Muscle of leg (tissue), 16 donors: ENCODE measurements at places on chromosomes 3 and 15. TPM values are rescaled to one million over a fixed set of nuclear protein-coding genes. Genes with fewer than 3 reads are reported as not detected.

DNA sequence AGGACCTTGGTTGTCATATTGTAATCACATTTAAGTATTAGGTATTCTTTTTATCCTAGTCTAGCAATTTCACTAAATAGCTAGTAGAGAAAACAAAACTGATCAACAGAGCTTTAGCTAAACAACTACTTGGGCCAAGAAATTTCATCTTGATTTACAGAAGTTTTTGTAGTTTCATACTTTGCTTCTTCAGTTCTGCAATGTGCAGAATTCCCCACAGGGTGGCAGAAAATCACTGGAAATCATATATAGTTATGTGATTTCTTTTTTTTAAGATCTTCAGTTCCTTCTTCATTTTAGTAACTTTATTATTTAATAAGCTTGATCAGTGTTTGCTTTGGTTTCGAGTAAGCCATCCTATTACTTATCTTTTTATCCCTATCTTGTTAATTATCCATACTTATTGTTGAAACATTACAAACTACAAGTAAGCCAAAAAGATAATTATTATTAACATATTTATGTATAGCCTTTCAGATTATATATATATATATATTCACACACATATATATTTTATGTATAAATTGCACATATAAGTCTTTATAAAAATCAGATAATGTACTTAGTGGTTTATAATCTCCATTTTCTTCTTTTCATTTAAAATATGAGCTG lies 2.2 kb upstream of the BNIP2 start:
- peak; percentile 77 for DNase-seq

- no peak for DNase-seq
These were observed 23.5 kb upstream of the HES1 start for GRCh38 chr3:194112120-194113106.

NR2F2 gene
- total RNA-seq = 11.3 TPM

GRCh38 chr3:171564748-171565480 lies 104.7 kb upstream of the TNIK start:
- DNase-seq = no peak

ENTPD3 gene
- 0.44 TPM for total RNA-seq

DNA sequence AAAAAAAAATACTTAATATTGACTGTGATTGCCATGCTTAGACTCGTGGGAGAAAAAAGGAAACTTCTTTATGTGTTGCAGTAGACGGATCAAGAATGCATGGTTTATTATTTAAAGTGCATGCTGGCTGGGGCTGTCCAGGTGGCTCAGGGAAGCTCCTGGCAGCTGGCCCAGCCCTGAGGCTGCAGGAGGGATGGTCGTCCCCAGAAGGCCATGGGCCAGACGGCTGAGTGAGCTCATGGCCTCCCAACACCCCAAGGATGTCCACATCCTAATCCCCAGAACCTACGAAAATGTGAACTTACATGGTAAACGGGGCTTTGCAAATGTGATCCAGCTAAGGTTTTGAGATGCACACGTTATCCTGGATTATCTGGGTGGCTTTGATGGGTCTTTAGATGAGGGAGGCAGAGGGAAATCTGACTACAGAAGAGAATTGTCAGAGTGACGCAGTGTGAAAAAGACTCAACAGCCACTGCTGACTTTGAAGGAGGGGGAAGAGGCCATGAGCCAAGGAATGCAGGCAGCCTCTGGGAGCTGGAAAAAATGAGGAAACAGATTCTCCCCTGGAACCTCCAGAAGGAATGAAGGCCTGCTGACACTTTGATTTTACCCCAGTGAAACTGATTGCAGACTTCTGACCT lies 29.8 kb downstream of the ADAMTS17 start:
- DNase-seq = peak; percentile 94

- DNase-seq = no peak
These were observed 164.3 kb upstream of the VEPH1 start for GRCh38 chr3:157667493-157667892.

GRCh38 chr3:160226026-160226907 lies 1.0 kb downstream of the C3orf80 start:
- peak; percentile 21 for DNase-seq

GRCh38 chr15:100653608-100654007 lies 51.2 kb downstream of the ASB7 start:
- DNase-seq = peak; percentile 48

COPS2 gene
- 70.4 TPM for total RNA-seq

DNA sequence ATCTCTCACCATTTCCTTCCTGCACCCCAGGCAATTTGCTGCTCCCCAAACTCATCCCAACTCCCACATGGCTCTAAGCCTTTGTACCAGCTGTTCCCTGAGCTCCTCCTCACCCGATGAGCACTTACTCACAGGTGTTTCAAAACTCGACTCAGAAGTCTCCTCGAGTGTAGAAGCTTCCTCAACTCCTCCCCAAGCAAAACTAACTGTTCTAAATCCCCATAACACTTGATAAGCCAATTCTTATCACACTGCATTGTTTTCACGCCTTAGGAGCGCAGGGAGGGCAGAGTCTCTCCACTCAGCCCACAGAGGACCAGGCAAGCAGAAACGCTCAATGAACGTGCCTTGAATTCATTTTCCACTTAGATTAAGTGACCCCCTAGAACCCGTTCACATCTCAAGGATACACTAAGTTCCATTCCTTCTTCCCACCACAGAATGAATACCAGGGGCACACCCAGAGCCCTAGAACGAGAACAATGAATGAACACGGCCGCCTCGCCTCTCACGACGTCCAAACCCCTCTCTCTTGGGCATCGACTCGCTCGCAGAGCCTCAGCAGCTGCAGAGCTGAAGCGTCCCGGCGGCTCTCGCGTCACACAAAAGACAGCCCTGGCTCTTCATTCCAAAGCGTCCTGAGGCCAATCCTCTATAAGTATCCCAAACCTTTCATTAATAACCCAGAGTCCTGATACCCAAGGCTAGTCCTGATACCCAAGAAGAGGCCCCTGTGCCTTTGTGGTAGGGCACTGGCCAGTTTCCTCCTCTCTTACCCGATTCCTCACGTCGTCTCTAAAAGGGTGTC lies 1.1 kb downstream of the RAF1 start:
- DNase-seq = peak; percentile 80

DNA sequence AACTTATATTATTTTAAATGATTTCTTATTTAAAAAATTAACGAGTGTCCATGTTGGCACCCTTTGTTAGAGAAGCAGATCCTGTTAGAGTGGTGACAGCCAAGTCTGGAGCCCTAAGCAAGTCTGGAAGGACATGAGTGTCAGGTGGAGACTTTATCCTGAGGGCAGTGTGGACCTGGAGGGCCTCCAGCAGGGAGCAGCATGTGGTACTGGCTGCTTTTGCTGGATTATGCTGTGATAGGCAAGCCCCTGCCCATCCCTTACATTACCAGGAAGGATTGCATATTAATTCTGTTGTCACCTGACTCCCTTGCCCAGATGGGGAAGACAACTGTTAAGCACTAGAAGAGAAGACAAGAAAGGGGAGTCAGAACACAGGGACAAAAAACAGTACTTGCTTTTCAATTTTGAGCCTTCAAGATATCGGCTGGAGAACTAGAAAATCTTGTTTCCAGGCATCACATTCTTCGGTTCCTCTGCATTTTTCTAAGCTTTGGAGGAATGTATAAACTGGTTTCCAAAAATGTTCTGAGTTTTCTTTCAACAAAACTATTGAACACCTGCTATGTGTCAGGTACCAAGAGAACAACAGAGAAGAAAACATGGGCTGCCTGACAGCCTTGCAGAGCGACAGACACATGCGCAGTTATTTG lies 22.7 kb downstream of the ZNF860 start:
- no peak for DNase-seq

GDPGP1 gene
- 2.9 TPM for total RNA-seq

ALG1L2 gene
- total RNA-seq = 0.40 TPM

- no peak for DNase-seq
These were observed 169.1 kb downstream of the GAP43 start for GRCh38 chr3:115792206-115792955.

GRCh38 chr15:84604826-84605553 lies 4.2 kb downstream of the ZSCAN2 start:
- DNase-seq = no peak

SMCO1 gene
- total RNA-seq = 1.6 TPM

DNA sequence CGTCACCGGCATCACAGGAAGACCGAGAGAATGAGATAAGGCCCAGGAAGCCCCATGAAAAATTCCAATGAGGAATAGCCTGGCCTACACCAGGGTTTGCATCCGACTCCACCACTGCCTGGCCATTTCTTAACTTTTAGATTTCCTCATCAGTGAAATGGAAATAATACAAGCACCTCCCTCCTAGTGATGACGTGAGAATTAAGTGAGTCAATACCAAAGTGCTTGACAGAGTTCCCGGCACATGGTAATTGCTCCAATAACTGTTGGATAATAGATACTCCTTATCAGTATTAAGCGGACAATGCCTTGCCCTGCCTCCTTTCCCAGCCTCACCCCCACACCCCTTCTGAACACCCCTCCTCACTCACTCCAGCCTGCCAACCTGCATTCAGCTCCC lies 105.4 kb downstream of the TLE3 start:
- DNase-seq = no peak

DNA sequence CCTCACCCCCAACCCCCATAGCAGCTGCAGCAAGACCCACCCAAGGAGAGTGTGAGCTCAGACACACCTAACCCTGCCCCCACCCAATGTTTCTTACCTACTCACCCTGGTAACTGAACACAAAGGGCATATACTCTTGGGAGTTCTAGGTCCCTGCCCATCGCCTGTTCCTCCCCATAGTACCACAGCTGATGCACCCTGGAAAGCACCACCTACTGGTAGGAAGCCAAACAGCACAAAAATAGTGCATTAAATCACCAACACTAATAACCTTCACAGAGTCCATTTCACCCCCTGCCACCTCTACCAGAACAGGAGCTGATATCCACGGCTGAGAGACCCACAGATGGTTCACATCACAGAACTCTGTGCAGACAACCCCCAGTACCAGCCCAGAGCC lies 245.2 kb downstream of the EFHB start:
- no peak for DNase-seq

DNA sequence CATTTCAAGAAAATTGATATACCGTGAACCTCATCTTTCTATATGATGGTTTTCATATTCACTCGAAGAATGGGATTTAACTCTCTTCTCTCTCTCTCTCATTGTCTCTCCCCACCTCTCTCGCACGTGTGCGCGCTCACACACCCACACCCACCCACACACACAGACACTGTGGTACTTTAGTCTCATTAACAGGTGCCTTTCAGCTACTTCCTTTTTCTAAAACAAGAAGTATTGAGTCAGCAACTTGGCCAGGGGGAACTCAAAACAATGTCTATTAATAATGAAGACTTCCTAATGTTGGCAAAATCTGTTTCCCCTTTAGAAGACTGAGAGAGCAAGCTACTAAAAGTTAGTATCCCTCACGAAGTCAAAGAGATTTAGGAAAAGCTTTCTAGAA lies 150.7 kb downstream of the TMCO5A start:
- DNase-seq = peak; percentile 71

DNA sequence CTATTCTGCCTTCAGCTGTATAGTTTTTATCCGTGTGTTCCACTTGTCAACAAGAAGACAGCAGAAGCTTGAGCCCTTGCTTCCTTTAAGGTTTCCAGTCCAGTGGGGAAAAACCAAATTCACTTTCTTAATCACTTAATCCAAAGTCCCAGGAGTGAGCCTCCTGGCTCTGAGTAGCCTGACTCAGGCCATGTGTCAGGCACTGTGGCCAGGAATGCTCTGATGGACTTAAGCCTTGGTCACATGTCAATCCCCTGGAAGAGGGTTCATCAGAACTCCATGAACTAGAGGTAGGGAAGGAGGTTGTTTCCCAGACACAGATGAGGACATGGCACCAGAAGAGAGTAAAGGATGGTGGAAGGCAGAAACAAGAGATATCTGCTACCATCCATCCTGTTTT lies 8.8 kb downstream of the VIPR1 start:
- DNase-seq = no peak

DNA sequence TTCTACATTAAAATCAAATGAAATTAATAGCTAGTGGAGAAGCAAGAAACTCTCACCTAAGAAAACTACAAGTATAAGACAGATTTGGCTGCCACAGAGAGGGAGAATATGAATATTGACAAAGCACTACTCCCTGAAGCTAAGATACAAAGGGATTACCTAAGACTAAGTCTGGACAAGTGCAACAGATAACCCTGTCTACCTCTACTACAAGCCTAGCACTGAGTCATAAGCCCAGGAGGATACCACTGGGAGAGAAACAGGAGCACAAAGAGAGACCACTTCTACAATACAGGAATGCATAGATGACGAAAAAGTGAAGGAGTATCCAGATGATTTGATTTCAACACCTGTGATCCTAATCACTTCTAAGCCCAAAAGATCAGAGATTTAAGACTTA lies 10.4 kb downstream of the ATP13A4 start:
- DNase-seq = no peak

GRCh38 chr3:151819910-151820309 lies 6.0 kb downstream of the AADAC start:
- DNase-seq = no peak

DNA sequence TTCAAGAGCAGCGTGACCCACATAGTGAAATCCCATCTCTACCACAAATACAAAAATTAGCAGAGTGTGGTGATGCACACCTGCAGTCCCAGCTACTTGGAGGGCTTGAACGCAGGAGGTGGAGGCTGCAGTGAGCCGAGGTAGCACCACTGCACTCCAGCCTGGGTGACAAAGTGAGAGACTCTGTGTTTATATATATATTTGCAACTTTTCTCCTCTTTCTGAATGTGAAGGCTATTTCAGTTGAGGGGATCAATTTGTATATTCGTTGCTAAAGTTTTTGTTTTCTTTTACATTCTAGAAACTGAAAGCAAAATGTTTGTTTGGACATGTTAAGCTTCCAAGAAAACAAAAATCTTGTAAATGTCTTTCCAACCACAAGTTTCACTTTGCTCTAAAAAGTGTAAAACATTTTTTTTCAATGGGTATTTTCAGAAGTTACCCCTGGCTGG lies 29.8 kb upstream of the FAM98B start:
- no peak for DNase-seq

CNTN3 gene
- total RNA-seq = 9.8 TPM

- no peak for DNase-seq
These were observed 61.7 kb upstream of the ITGA11 start for GRCh38 chr15:68493629-68494028.

- DNase-seq = no peak
These were observed 71.4 kb downstream of the DUT start for GRCh38 chr15:48402427-48403177.

CLEC3B gene
- 184 TPM for total RNA-seq

DNA sequence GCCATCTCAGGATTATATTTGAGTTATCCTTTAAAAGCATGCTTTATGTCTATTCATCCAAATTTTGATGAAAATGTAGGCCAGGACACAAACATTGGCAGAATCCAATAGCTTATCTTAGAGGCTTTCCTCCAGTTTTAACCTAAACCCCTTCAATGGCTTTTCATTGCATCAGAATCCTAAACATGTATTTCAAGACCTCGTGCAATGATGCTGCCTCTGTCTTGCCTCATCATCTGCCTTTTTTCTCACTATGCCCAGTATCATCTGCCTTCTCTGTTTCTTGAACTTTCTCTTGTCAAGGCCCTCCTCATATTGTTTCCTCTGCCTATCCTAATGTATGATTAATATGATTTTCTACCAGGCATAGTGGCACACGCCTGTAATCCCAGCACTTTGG lies 76.1 kb upstream of the MAP4 start:
- no peak for DNase-seq

KCNAB1 gene
- total RNA-seq = 4.3 TPM
